Heart left ventricle (tissue), 16 donors: ENCODE measurements at places on chromosomes 3 and 15. TPM values are rescaled to one million over a fixed set of nuclear protein-coding genes. Genes with fewer than 3 reads are reported as not detected.

GRCh38 chr3:115204475-115204874, 57.4 kb upstream of the ZBTB20 start:
- no peak for DNase-seq

The CCR5 gene
- 0.82 TPM for total RNA-seq

The NLGN1 gene
- 11.0 TPM for total RNA-seq

- no peak for DNase-seq
Observed at GRCh38 chr3:108053067-108053466, 37.8 kb downstream of the CD47 start.

DNA sequence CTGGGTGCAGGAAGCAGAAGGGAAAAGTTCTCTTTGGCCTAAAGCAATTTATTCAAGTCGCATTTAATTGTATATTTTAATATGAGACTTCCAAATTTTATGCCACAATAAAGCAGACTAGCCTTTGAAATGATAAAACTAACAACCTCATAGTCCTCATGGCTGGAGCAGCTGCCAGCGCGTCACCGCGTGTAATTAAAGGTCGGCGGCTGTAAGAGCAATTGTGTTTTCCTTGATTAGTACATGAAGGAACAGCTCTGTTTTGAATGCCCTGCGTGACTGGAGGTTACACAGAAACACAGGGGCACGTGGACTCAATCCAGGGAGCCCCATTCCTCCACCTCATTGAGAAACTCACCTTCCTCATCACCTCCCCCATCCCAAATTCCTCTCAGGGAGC, 10.1 kb upstream of the LRRC15 start:
- DNase-seq = no peak

GRCh38 chr3:194136519-194137007, 615 bp downstream of the HES1 start:
- no peak for DNase-seq

GRCh38 chr15:39331584-39331983, 249.3 kb upstream of the THBS1 start:
- DNase-seq = no peak

- DNase-seq = no peak
Observed at GRCh38 chr15:64739156-64739555, 36.2 kb downstream of the RBPMS2 start.

DNA sequence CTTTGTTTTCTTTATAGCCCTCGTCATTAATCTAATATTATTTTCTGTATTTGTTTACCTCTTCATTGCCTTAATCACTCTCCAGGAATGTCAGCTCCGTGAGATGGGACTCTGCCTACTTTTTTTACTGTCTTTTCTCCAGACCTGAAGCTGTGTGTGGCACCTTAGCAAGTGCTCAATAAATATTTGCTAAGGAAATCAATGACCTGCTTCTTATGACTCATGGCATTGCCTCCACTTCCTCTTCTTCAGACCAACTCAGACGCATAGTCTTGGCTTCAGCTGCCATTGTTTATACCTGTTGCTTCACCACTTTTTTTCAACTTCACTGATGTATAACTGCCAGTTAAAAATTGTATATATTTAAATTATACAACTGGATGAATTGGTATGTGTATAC, 218.5 kb upstream of the CMC1 start:
- no peak for DNase-seq

The RARB gene
- total RNA-seq = 21.0 TPM

GRCh38 chr15:77475898-77476297, 55.2 kb downstream of the HMG20A start:
- DNase-seq = no peak

The FBXO45 gene
- total RNA-seq = 6.6 TPM

The C3orf85 gene
- not detected for total RNA-seq

The LRTM1 gene
- not detected for total RNA-seq

DNA sequence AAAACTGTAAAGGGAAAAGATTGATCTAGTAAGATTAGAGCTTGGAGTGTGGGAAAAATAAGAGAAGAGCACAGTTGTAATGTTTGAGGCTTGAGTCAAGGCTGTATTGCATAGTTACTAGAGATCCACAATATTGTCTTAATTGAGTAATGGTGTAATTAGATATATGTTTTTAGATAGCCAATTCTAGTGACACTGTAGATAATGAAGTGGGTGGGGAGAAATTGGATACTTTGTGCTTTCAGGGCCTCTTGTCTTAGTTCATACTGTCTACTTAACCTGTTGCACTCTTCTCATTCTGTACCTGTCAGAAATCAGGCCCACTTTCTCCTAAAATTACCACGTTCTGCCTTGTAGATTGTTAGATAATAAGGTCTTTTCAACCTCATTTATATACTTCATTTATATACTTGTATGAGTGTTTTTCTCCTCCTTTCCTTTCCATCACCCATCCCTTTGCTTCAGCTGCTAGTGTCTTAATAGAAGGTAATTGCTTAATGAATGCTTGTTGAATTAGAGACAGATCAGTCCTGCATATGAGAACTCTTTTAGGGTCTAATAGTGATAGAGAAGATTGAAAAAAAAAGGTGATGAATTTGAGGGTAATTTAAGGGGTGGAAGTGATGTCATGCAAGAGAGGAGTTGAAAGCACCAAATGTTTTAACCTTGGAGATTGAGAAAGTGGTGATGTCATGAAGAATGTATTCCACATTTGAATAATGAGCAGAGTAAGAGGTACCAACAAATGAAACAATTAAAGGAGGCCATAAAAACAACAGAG, 32.0 kb downstream of the PIK3CA start:
- no peak for DNase-seq

DNA sequence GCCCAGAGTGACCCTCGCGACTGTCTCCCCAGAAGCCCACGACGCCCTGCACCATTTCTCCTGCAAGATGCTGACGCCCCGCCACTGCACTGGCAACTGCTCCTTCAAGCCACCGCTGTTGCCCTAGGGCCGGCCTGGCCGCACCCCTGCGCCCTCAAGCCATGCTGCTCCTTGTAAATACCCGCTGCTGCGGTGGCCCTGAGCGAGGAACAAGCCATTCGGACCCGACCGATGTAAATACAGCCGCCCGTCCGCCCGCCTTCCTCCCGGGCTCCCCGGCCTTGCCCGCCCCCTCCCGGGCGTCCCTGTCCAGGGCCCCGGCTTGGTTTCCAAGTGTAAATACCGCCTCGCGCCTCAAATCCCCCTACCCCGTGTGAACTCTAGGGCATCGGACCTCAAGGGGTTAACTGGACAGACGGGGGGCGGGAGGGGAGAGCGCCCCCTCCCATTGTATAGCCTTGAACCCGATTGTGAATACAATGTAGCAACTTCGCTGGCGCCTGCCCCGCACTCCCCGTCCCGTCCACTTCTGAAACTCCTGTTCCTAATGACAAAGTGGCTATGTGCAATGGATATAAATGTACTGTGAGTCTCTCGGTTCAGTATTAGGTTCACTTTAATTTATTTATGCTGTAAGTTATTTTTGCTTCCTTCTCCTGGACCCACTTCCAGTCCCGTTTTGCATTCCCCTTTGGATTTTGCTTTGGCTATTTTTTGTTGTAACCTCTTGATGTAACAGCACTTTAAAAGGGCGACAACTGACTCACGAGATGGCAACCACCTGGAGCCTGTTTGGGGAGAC, 5.9 kb downstream of the RNU6-1 start:
- DNase-seq = no peak

The KLF13 gene
- total RNA-seq = 63.4 TPM

DNA sequence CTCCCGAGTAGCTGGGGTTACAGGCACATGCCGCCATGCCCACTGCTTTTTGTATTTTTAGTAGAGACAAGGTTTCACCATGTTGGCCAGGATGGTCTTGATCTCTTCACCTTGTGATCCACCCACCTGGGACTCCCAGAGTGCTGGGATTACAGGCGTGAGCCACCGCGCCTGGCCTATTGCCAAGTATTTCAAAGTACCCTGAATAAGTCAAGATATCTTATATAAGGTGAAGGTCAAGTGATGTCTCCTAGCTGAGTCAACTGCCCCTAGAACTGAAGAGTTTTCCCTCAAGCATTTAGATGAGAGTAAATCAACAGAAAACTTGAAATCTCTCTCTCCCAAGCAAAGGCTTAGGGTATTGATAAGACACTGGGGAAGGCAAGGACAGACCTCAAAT, 63.9 kb downstream of the RPL22L1 start:
- no peak for DNase-seq

DNA sequence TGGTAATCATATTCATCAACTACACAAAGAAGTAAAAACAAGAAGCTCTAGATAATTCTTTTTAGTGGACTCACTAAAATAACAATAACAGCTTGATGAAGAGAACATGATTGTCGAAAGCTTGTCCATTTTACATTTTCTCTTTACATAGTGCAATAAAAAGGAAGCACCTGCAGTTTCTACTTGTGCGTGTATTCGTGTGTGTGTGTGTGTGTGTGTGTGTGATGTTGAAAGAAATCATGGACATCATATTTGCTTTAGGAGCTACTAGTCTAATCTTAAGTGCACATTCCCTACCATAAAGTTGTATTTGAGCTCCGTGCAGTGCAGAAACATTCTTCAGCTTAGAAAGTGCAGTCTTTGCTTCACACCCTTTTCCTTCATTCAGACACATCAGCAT, 288.8 kb downstream of the ZBTB20 start:
- DNase-seq = no peak

DNA sequence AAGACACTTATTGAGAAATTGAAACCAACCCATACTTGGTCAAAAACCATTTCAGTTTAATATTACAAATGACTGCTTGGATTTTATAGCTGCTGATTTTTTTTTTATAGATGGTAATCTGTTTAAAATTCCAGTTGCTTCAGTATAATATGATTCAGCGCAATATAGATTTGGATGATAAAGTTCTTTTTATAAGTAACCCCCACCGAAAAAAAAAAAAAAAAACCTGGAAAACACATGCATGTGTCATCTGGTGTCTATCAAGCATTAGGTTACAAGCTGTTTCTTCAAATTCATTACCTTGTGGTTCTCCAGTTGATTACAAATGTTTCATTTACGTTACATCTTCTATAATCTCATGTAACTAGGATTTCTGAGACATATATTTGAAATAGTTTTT, 356.6 kb upstream of the ROBO2 start:
- no peak for DNase-seq

The ALG1L2 gene
- total RNA-seq = not detected

DNA sequence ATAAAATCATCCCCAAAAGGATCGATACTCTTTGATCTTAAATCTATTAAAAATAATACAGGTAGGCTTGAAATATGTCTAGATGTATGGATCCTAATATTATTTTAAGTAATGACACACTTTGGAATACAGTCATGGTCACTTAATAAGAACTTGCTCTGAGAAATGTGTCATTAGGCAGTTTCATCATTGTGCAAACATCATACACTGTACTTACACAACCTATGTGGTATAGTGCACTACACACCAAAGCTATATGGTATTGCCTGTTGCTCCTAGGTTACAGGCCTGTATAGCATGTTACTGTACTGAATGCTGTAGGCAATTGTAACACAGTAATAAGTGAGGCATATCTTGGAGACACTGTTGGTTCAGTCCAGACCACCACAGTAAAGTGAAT, 307.1 kb downstream of the RAP2B start:
- DNase-seq = no peak

The RHCG gene
- total RNA-seq = 0.86 TPM

The CNTN3 gene
- total RNA-seq = 0.88 TPM

The PEX5L gene
- total RNA-seq = 5.2 TPM

The PFN2 gene
- 75.1 TPM for total RNA-seq

The XCR1 gene
- total RNA-seq = 0.64 TPM

- DNase-seq = no peak
Observed at GRCh38 chr3:167051421-167051820, 328.7 kb downstream of the ZBBX start.

- no peak for DNase-seq
Observed at GRCh38 chr3:13324835-13325501, 95.2 kb downstream of the NUP210 start.

DNA sequence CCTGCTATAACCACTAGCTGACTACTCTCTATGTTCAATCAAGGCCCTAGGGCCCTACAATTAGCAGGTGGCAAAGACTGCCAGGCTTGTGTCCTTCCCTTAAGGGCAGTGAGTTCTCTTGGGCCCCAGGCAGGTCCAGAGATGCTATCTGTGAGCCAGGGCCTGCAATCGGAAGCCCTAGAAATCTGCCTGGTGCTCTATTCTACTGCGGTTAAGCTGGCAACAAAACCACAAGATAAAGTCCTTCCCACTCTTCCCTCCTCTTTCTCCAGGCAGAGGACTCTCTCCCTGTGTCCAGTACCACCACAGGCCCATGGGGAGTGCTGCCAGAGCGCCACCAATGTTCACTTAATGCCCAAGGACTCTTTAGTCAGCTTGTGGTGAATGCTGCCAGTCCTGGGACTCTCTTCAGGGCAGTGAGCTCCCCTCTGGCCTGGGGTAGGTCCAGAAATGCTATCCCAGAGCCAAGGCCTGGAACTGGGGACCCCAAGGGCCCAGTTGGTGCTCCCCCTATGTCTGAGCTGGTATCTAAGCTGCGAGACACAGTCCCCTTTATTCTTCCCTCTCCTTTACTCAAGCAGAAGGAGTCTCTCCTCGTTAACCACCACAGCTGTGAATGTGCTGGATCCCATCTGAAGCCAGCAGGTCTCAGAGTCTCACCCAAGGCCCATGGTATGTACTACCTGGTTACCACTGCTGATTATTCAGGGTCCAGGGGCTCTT, 34.7 kb downstream of the XXYLT1 start:
- DNase-seq = no peak

The PCSK6 gene
- 41.7 TPM for total RNA-seq

- DNase-seq = no peak
Observed at GRCh38 chr3:184227481-184227935, 1.9 kb upstream of the VWA5B2 start.

DNA sequence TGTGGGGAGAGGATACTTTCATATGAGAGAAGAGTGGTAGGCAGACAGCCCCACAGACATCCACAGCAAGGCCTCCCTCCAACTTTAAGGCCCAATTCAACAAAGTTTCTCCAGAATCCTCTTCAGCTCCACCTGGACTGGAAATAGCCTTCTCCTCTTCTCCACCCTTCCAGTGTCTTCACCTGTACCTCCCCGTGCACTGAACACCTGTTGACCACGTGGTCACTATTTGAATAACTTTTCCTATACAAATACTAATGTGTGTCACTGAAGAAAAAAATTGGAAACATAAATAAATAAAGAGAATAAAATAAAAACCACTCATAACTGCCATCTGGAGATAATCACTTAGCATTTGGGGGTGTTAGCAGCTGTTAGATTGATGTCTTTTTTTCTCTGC, 52.9 kb downstream of the CCNL1 start:
- DNase-seq = no peak

DNA sequence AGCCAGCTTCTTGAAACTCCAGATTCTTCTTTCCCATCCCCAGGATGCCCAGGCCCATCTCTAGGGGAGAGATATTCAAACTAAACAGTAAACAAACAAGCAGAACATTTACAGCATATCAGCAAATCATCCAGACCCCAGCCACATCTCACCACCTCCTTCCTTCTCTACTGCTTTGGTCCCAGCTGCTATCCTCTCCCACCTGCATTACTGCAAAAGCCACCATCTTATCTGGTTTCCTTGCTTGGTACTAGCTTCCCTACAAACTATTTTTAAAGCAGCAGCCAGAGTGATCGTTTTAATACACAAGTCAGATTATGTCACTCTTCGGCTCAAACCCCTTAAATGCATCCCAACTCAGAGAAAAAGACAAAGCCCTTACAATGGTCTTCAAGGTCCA, 4.8 kb downstream of the LYSMD2 start:
- no peak for DNase-seq

- DNase-seq = no peak
Observed at GRCh38 chr3:34972481-34972880, 666.8 kb upstream of the ARPP21 start.
